Muscle of arm (tissue), 14 donors: ENCODE measurements at places on chromosomes 16 and 17. TPM values are rescaled to one million over a fixed set of nuclear protein-coding genes. Genes with fewer than 3 reads are reported as not detected.
A peak's percentile ranks its signal among the peaks of the same experiment; 100 is the strongest.

DNA sequence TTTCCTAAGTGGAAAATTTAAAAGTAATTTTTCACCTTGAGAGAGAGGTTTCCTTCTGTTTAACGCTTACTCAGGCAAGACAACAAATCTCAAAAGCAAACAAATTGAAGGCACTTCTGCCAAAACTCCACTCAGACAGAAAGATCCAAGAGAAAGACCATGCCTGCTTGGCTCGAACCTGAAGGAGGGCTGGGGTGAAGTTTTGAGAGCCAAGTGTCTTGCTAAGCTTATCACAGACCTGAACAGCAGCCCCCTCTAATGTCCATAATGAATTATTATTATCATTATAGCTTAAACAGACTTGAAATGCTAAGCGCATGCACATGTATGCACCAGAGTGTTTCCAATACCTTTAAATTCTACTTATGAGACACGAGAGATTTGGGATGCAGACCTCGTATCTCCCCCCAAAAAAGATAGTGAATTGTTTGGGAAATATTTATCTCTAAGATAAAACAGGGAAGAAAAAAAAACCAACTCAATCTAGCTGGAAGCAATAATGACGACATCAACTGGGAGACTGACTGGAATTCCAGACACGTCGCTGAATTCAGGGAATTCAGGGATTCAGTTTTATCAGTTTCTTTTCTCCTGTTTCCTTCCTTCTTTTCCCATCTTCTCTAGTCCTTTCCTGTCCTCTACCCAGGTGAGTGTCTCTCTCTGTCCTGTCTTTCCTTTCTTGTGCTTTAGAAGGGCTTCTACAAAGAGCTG lies 473.2 kb downstream of the RBFOX1 start:
- DNase-seq, result peak; percentile 43

DNA sequence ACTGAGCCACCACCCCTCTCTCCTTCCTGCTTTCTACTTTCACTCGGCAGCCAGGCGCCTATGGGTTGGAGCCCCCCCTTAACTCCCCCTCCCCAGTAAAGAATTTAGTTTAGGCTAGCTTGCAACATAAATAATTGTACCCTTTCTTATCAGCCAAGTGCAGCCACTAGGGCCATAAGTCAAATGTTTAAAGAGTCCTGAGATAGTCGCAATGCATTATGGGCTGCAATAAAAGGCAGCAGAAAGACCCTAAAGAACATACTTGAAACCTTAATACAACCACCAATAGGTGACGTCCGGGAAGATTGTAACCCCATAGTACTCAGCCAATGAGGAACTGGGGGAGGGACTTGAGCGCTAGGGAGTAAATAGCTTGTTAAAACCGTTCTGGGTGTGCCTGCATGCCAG lies 40.5 kb downstream of the C16orf82 start:
- no peak for DNase-seq

DNA sequence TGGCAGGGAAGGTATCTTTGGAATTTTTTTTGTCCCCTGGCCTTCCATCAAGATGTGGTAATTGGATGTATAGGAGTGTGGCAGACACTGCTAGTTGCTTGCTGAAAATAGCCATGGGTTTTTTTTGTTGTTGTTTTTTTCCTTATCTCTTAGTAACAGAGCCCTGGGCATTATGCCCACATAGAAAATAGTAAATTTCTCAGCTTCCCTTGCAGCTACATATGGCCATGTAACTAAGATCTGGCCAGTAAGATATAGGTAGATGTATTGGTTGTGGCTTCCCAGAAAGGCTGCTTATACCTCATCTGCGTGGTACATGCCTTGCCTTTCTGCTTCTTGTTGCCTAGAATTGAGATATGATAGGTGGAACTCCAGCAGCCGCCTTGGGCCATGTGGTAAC lies 349.9 kb downstream of the CPPED1 start:
- no peak for DNase-seq

DNA sequence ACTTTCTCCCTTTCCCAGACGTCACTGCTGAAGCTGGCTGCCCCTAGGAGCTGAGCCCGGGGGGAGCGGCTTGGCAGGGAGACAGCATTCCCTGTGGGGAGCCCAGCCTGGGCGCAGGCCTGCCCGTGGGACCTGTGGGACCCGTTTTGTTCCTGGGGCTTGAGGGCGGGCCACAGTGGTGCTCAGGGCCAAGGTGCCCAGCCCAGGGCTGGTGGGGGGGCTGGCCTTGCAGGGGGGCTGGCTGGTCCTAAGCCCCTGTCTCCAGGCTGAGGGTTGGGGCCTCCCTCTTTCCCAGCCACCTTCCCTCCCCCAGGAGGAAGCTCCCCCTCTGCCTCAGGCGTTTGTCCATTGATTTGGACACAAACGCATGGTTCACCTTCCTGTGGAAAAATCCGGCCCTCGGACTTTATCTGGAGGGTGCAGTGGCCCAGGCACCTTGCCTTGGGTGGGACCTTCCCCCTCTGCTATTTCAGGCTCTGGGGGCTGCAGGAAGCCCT lies 4.4 kb downstream of the NHERF2 start:
- no peak for DNase-seq

The STAC2 gene
- polyA plus RNA-seq, result not detected

GRCh38 chr17:64244165-64244564 lies 18.9 kb downstream of the TEX2 start:
- DNase-seq, result no peak

DNA sequence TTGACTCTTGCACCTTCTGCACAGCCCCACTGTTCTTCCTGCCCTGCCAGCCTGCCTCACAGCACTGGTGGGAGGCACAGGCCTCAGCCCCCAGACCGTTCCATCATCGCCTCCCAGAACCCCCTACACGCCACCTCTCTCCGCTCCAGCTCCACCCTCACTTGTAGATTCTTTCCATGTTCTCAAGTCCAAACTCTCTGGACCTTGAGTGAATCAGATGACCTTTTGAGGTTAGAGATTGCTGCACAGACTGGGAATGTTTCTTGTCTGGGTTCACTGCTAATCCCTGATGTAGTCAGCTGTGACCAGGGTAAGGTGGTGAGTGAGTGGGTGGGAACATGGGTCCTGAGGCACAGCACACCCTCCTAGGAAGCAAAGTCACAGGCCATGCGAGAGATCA lies 272.4 kb downstream of the IRF8 start:
- DNase-seq, result no peak

DNA sequence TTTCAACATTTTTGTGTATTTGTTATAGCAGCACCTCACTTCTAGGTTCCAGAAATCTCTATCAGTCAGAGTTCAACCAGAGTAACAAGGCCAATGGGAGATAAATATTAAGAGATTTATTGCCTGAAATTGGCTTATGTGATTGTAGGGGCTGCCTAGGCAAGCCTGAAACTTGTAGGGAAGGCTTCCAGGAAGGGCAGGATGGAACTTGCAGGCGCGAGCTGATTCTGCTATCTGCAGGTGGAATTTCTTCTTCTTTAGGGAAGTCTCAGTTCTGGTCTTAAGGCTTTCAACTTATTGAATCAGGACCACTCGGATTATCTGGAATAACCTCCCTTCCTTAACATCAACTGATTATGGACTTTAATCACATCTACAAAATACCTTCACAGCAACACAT lies 199.5 kb upstream of the NLRP1 start:
- DNase-seq, result no peak

DNA sequence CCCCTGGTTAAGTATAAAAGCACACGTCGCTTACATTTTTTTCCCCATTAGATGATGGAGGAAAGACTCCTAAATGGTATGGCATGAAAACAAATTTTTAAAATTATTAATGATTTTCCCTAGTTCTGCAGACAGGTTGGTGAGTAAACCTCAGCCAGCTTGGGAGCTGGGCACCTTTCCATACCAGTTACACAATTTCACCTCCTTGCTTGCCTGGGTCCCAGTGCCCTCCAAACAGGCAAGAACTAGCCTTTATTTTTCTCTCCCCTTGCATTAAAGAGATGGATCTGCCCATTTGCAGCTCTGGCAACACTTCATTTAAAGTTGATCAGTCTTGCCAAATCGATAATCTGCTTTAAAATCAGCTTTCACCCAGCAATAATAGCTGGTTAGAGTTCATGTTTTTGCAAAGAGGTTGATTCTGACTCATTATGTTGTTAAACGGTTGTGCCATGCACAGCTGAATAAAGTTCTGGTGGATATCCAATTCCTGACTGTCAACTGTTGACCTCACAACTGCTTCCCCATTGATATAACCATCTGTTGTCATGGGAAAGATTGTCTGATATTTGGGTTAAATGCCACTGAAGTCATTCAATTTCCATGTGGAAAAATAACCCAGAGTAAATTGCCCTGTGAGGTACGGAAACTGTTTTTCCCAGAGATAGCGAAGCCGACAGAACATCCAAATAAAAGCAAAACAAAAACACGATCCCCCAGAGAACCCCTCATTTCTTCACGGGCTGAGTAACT lies 1.3 kb downstream of the C17orf58 start:
- DNase-seq, result peak; percentile 33

The CYBC1 gene
- 32.6 TPM for polyA plus RNA-seq

- DNase-seq, result no peak
Measured at GRCh38 chr17:2808367-2809335, 12.4 kb downstream of the RAP1GAP2 start.

DNA sequence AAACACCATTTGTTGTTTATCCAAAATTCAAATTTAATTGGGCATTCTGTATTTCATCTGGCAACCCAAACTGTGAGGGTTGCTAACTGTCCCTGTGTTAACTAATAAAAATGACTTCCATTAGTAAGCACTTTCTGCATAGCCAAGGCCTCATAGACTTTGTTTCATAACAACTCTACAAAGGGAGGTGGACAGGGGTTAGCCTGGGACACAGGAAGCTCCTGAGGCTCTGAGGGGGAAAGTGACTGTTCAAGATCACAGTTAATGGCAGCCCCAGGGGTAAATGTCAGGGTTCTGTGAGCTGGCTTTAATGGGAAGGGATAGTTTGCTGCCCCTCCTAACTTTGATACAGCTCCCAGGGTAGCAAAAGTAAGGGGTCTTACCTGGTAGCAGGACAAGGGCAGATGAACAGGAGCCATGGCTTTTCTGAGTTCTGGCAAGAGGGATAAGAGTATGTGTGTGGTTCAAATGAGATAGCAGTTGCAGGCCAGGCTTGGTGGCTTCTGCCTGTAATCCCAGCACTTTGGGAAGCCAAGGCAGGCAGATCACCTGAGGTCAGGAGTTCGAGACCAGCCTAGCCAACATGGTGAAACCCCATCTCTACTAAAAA lies 2.2 kb downstream of the HEATR9 start:
- DNase-seq, result no peak

GRCh38 chr17:15122857-15123256 lies 142.3 kb downstream of the PMP22 start:
- DNase-seq, result no peak

DNA sequence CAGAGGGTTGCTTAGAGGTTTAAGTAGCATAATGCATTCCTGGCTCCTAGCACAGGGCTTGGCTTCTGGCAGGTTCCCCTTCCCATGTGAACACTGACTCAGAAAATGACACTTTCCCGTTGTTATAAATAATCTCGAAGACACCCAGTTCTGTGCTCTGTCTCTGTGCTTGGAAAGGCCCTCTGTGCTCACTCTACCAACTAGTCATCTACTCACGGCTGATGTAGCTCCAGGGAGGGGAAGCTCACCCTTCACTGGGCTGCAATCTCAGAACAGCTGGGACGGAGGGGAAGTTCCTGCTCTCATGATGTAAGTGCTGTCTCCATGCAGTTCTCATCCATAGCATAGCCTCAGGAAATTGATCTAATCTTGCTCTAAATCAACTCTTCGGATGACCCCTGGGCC lies 230.5 kb upstream of the ASIC2 start:
- peak; percentile 16 for DNase-seq

GRCh38 chr17:15406081-15406480 lies 61.3 kb downstream of the CDRT4 start:
- DNase-seq, result no peak

The KRTAP4-9 gene
- polyA plus RNA-seq, result not detected

DNA sequence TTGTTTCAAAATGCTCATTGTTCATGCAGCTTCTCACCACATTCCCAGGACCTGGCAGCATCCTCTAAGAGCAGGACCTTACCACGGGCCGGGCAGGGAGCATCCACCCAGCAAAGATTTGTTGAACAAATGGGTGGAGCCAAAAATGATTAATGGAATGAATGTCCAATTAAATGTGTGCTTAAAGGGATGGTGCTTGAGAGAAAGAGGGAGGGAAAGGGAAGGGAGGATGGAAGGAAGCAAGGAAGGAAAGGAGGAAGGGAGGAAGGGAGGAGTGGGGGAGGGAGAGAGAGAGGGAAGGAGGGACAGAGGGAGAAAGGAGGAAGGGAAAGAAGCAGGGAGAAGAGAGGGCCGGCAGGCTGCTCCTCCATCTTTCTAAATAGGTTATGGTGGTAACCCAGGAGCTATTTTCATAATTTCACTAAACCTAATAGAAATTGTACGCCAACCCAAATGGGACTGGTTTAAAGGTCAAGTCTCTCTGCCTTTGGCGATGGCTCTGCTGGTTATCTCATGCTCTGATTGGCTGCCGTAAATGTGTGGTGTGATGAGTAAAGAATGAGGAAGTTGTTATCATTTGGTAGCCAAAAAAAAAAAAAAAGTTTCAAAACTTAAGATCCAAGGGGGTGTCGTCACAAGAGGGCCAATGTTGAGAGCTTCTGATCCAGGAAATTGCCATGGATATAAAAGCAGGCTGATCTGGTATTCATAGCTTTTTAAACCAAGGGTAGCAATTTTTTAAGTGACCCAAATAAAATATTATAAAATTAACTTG lies 126.7 kb upstream of the FOXF1 start:
- DNase-seq, result no peak

- DNase-seq, result no peak
Measured at GRCh38 chr17:82056729-82057621, 5.3 kb downstream of the GPS1 start.

DNA sequence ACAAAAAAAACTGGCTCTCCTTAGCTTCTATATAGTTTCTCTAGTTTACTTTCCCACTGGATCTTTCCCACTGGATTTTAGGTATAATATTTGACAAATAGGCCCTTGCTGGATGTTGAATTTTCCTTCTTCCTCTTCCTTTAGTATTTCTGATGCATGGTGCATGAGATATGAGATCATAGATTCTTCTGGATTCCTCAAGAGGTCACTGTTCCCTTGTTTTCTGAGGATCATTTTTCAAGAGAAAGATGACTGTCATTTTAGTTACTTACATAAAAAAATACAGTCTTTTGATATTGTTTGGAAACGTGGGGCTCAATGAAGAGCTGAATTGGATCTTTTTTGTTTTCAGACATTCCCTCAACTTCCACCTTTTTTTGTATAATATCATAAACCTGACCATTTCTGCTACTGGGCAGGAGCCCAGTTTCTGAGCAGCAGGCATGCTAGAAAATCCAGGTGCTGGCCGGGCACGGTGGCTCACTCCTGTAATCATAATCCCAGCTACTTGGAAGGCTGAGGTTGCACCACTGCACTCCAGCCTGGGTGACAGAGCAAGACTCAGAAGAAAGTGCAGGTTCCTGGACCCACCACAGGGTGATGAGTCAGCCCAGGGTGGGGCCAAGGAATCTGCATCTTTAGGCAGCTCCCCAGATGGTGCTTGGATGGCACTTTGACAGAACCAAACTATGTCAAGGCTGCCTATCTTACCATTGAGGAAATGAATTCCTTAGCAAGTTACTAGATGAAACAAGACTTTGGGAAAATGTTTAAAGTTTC lies 70.3 kb downstream of the SDR42E1 start:
- peak; percentile 33 for DNase-seq

The GPR179 gene
- polyA plus RNA-seq, result 0.26 TPM

The TBC1D3E gene
- polyA plus RNA-seq, result not detected
